ENCODE measurements at places on chromosomes 4 and X.

DNA sequence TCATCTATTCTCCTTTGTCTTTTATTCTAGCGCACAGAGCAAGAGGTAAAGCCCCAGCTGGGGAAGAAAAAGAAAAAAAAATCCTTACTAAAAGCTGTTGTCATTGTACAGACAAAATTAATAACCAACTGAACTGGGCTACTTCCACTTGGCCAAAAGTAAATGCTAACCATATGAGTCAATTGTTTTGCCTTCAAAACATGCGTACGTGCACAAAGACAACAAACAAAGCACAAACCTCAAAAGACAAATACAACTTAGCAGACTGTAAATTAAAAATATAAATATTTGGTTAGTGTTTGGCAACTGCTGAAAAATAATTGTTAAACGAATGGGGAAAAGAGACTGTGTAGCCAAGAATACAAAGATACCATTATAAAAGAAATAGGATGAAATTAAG lies 5.9 kb downstream of the EDA2R start:
- no peak for DNase-seq

- no peak for DNase-seq
These were observed 24.7 kb downstream of the RAB33A start for GRCh38 chrX:130196466-130196865.

DNA sequence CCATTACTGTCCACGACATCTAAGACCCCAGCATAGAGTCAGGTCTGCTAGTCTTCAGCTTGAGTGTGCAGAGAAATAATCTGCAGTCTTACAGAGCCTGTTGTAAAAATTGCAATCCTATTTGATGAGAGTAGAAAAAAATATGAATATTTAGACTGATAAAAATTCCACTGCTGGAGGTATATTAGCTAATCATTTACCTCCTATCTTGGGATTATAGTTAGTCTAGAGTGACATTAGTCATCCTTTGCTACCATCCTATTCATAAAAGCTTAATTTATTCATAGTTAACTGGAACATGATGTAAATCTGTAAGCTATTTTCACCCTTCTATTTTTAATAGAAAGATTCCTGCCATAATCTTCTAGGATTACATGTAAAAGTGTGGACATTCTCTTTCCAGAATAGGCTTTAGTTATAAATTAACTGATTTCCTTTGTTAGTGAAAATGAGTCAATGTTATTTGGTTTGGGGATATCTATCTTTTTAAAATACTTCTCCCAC lies 26.7 kb downstream of the C4orf54 start:
- no peak for DNase-seq

GRCh38 chr4:185396724-185397385 lies at the start of gene ANKRD37:
Gene ANKRD37 (plus strand): TSS chr4:185396841. CDS start chr4:185396924, 83 bp downstream.
- no peak for DNase-seq

DNA sequence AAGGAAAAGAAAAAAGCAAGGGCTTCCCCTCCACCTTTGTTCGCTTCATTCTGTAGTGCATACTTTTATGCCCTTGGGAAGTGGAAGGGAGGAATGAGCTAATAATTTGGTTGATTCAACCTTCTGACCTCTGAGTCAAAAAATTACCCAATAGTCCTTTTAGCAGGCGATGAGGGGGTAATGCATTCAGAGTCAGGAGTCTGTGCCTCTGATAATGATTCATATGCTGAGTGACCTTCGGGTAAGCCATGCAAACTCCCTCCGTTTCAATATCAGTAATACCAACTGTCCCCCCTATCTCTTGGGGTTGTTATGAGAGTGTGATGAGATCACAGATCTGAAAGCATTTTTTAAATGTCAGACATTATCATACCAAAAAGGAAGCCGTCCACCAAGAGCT lies 41.6 kb upstream of the ACSL4 start:
- peak; percentile 11 for DNase-seq

- peak; percentile 35 for DNase-seq
These were observed 25.9 kb downstream of the SMIM31 start for GRCh38 chr4:164779811-164780216.

Measured in A549 (cell line).